ENCODE measurements at places on chromosomes 4 and X.

- DNase-seq: no peak
Measured at GRCh38 chrX:70437921-70438665, 6.5 kb upstream of the DLG3 start.

DNA sequence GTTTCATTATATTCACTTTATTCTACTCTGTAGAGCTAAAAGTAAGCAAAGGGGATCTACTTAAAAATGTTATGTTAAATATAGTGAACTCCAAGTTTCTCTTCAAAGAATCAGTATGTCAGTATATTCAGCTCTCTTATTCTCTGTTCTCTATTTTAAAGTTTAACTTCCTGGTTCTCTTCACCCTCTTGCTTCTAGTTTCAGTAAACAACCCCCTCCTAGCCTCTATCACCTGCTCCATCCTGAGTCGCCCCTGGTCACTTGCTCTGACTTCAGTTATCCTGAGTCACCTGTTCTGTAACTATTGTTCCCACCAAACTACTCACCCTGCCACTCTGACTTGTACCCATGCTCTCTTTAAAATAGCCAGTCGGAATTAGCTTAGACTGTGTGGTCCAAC lies 180.9 kb upstream of the AADAT start:
- no peak for DNase-seq

DNA sequence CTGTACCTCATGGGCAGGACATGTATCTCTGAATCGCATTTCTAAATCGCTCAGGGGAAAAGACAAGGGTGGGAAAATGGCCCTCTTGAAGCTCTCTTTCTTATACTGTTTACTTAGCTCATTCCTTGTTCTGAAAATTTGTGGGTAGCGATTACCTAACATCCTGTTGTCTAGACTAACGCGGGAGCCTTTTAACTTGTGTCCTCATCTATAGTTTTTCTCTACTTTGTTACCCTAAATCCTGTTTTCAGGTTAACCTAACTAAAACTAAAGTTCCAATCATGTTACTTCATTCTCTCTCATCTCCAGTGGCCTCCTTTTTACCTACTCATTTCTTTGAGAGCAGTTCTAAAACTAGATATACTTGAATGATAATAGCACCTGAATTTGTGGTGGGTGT lies 45.0 kb downstream of the SNX25 start:
- DNase-seq: peak; percentile 57

DNA sequence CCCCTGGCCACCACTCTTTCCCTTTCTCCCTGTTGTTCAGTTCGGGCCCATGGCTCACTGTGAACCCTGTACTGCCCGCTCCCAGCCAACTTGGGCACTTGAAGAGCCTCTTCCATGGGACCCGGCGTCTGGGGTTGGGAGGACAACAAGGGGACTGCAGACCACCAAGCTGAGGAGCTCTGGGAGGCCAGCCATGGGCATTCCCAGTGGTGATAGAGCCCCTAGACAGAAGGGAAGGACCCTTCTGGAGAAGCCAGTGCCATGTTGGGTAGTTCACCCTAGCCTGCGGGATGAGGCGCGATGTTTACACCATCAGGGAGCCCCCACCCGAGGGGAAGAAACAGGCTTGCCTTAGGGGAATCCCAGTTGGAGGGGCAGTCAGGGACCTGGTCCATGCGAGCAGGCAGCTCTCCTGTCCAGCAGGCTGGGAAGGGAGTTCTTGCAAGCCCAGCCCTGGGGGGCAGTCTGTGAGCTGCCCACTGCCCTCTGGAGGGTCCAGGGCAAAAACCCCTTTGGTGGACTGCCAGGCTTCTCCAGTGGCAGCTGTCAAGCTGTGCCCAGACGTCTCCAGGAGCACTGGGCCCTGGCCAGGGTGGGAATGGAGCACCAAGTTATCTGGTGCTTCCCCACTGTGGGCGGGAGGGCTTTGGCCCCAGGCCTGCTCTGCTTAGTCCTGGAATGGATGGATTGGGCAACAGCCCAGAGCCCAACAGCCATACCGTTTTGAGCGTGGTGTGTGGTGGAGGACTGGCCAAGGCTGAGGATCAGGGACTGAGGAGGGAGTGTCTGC lies 23.7 kb upstream of the UBA1 start:
- DNase-seq: no peak

- DNase-seq: no peak
Measured at GRCh38 chr4:147777456-147778091, 45.7 kb downstream of the ARHGAP10 start.

DNA sequence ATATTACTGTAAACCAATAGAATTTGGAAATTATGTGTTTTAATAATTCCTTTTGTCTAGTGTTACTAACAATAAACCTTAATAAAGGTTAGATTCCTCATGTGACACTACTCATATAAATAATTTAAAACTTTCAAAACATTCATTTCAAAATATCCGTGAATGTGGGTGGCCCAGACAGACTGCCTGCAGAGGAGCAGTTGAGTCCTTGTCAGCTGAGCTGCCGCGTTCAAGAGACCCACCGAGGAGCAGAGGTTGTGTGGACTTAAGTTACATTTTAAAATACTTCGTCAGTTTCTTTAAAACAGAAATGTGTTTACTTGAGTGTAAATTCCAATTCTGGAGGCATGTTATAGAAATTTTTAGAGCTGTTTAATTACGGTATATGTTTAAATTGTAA lies 64.2 kb upstream of the HGFAC start:
- no peak for DNase-seq

- DNase-seq: no peak
Measured at GRCh38 chr4:142402900-142403299, 443.2 kb downstream of the INPP4B start.

DNA sequence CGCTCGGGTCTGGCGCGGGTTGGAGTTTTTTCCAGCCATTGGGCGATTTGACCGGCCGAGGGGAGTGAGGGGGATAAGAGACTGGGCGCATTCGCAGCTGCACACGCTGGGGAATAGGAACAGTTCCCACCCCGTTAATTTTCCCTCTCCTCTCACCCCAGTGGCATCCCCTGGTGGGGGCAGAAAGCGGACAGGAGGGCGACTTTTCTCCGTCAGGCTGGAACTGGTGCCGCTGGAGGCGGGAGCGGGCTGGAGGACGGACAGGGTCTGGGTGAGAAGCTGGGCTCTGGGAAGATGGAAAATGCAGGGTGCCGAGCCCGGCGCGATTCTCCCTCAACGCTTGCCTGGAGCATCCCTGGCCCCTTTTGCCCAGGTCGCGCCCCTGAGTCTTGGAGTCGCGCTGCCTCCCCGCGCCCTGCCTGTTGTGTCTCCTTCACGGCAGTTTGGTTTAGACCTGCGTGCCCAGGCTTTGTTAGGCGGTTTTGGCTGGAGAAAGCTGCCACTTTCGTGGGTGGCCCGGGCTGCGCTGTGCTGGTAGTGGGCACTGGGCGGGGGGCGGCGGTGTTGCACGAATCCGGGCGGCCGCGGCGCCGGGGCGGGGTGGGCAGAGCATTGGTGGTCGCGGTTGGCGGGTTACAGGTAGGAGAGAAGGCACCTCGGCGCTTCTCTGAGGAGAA lies 2.0 kb downstream of the ADGRL3 start:
- DNase-seq: no peak

DNA sequence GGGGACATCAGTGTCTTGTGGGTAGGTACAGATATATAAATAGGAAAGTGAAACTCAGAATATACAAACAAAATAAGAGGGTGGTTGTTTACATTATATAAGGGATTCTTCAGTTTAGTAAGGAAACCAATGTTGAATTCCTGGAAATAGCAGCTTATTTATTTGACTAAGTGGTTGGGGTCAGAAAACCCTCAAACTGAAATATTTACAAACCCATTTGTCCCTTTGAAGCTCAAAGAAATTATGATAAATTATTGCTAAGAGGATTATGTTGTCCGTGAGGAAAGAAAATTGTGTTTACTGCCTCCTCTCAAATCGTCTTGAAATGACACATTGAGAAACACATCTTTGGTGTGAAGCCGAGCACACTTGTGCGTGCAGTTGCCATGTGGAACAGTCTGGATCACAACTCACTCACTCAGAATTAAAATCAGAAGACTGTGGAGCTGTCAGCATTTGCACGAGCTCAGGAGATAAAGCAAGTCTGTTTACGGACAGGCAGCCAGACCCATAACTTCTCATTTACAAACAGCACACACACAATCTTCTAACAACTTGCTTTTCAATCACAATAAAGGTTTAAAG lies 46.8 kb upstream of the SETD7 start:
- no peak for DNase-seq

DNA sequence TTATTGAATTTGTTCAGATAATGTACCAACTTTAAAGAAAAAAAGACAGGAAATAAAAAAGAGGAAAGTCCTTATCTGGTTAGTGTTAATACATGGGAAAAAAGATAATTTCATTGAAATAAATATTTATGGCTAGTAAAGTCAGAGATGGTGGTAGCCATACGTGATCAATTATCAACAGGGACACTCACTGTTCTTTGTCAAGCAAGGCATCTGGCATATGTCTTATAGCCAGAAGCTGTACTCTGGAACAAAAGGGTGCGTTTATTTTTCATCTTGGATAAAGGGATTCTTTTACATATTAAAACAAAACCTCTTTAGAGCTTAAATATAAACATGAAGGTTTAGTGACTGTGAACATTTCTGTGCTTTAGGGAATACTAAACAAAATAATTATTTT lies 26.7 kb downstream of the HDX start:
- DNase-seq: no peak

- no peak for DNase-seq
Measured at GRCh38 chr4:62226082-62226481, 1026.0 kb downstream of the ADGRL3 start.

DNA sequence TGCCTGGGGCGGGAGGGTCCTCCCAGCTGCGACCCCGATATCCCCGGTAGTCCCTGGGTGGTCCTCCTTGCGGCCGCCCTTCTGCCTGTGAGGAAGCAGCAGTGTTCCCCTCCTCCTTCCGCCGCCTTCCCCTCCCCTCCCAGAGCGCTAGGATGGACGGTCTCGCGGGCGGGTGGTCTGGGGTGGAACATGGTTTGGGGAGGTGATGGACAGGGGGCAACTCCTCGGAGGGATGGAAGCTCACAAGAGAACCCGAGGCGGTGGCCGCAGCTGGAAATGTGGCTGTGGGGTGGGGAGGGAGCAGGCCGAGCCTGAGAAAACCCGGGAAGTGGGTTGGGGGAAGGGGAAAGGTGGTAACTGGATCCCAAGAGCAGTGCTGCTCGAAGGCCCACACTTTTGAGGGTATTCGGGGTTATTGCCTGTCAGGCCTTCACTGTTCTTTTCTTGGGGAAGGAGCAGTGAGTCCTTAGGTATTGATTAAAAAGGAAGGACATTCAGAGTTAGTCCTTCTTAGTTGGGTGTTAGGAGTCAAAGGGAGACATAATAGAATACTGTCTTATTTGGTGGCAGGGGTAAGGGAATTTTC lies 581 bp downstream of the UBE2K start:
- no peak for DNase-seq

- no peak for DNase-seq
Measured at GRCh38 chrX:8179656-8180055, 8.6 kb upstream of the VCX2 start.

- no peak for DNase-seq
Measured at GRCh38 chr4:138344054-138344453, 101.9 kb upstream of the SLC7A11 start.

DNA sequence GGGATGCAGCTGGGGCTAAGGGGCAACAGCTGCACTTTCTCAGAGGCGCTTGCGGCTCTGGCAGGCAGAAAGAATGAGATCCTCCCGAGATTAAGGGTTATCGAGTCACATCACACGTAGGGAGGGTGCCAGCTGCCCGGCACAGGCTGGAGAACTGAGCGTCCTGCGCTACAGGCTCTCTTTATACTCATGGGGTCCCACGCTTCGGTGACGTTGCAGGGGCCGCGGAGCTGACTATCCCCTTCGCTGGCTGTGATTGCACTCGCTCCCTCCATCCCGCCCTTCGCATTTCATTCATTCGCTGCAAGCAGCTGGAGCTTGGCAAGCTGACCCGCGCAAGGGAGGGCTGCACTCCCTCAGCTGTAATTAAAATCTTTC lies at the start of gene TACR3:
TSS of gene TACR3 (minus strand) at position 156 of the 378 bp plus-strand sequence. CDS start 310 bp downstream, outside the sequence.
- DNase-seq: no peak

GRCh38 chrX:30643313-30643821 lies 9.9 kb upstream of the GK start:
- DNase-seq: no peak

- DNase-seq: no peak
Measured at GRCh38 chr4:185654311-185654710, 119.0 kb upstream of the PDLIM3 start.

GRCh38 chr4:72430050-72430449 lies 139.0 kb downstream of the ADAMTS3 start:
- DNase-seq: no peak

- DNase-seq: no peak
Measured at GRCh38 chr4:176874721-176875445, 82.2 kb upstream of the VEGFC start.

DNA sequence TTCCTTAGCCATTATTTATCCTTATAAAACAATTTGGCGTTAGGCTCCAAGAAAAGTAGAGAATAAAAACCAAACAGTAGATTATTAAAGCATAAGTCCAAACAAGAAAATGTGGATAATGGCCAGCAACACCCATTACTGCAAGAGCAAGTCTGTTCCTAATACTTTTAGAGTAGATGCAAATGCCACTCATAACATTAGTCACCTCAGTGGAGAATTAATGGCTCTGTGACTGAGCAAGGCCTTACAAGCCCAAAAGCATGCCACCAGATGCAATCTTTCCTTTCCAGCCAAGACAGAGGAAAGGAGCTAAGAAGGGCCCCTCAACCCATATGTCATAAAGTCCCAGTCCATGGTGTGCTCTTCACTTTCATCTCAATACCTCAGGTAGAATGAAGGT lies 373.8 kb downstream of the OPHN1 start:
- DNase-seq: no peak

DNA sequence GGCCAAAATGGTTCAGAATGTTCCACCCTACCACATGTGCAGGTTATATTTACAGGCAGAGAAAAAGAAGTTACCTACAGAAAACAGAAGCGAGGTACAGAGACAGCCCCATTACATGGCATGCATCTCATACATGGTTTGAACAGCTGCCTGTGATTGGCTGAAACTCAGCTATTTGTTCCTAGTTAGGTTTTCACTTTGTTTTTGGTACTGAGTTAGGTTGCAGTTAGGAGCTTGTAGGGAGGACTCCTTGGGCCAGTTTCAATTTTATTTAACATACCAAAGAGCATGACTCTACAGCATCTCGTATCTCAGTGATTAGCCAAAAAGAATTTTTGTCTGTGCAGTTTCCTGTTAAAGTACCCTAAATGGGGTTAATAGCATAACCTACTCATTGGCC lies 392.0 kb downstream of the MAPK10 start:
- DNase-seq: no peak

DNA sequence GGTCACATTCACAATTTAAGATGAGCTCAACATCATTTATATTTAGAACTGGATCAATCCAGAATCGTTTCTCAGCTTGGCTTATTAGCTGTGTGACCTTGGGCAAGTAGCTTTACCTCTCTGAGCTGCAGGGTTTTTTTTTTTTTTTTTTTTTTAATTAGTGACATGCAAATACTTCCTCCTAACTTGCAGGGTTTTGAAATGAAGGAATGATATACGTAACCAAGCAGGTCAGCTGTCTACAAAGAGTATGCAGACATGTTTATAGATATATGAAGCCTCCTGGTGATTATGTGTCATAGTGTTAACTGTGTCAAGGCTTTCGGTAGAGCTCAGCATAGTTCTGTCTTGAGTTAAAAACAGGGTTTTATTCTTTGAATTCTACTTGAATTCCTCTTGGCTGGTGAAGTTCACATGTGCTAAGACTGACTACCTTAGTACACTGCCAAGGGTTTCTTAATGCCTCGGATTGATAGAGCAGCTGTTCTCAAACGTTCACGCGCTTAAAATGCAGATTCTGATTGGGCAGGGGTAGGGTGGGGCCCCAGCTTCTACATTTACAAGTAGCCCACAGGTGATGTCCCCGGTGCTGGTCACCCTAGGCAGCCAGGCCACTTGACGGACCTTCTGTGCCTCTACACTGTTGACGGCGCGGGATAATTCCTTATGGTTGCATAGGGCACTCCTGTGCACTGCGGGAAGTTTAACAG lies 654 bp upstream of the STS start:
- no peak for DNase-seq

- DNase-seq: no peak
Measured at GRCh38 chrX:51894697-51895336, 1.4 kb downstream of the MAGED1 start.
